Right renal pelvis (tissue), 4 donors: ENCODE measurements at places on chromosomes 12 and 14.

DNA sequence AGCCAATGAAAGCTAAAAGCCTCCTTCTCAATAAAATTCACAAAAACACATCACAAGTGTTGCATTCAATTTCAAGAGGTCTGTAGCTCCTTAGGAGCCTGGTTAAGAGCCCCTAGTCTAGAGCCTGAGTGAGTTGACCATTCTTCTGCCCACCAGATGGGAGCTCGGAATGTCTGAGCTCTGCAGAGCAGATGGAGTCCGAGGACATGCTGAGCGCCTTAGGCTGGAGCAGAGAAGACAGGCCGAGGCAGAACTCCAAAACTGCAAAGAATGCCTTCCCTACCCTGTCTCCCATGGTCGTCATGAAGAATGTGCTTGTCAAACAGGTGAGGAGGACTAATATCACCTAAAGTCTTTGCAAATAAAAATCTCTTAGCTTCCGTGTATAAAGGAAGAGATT, 11.6 kb downstream of the CIPC start:
- no peak for DNase-seq

GRCh38 chr12:13368971-13369370, 172.4 kb downstream of the EMP1 start:
- DNase-seq = no peak

GRCh38 chr14:91573528-91573893, 63.4 kb upstream of the PPP4R3A start:
- DNase-seq = no peak

DNA sequence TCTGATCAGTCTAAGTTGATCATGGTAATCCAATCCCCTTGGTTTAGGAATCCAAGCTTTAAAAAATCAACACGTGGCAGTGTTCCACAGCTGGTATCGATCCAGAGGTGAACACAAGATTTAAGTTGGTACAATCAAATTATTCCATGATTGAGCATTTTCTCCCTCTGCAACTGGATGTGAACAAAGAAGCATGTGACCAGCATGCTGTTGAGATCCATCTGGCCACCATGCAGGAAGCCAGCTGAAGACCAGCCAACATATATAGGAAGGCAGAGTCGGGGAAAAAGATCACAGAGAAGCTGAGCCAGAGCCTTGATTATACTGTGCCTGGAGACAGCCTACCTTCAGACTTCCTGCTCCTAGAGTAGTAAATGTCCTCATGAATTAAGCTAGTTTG, 158.3 kb downstream of the SEC23A start:
- no peak for DNase-seq

DNA sequence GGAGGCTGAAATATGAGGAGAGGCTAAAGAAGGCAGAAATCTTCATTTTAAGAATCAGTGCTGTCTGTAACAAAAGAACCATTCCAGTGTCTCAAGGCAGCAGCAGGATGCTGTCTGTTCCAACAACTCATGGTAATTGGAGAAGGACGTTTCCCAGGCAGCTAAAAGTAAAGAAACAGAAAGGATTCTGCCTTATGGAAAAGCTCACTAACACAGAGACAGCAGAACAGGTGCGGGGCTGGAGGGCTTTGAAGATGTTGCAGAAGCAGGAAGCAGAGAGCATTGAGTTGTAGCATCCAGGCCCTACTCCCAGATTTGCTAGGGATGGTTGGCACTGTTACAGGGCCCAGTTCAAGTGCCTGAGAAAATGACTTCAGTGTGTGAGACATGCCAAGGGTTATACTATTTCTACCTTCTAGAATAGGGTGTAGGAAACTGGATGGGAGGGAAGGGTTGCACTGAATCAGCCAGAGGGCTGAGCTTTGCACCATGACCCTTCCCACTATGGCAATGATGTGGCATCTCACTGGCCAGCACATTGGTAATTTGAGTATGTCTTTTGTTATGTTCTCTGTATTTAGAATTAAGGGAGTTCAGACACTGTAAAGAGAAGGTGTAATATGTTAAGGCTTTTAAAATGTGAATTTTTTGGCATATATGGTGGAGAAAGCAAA, 160.0 kb upstream of the FBXO33 start:
- peak; percentile 33 for DNase-seq

DNA sequence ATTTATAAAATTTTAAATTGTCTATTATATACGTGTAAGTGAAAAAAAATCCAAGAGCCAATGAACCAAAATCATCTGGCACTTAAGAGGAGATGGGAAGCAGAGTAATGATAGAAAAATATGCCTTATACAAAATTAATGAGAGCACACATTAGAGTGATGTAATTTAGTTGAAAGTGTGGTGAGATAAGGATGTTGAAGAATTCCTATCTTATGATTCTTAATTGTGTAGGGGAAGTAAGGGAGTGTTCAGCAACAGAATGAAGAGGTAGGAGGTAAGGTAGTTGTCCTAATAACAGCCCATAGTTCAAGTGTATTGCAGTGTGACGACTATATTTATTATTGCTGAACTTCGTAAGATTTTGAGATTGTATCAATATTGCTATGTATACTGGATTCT, 843.4 kb upstream of the FLRT2 start:
- no peak for DNase-seq

DNA sequence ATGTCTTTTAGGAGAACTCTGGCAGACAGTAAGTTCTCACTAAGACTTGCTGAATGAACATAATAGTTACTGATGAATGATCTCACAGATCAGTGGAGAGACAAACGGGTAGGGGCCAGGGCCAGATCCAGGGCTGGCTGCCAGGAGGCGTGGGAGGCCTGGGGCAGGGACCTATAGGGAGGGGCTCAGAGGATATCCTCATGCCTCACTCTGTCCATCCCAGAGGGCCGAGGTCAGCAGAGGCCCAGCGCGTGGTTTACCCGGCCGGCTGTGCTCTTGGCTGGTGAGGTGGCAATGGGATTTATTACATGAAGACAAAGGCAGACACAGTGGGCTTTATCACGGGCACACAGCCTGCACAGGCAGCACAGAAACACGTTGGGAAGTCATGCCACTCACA, 85.4 kb downstream of the CHGA start:
- DNase-seq = no peak

- no peak for DNase-seq
Observed at GRCh38 chr14:102323102-102323501, 3.6 kb downstream of the ZNF839 start.

DNA sequence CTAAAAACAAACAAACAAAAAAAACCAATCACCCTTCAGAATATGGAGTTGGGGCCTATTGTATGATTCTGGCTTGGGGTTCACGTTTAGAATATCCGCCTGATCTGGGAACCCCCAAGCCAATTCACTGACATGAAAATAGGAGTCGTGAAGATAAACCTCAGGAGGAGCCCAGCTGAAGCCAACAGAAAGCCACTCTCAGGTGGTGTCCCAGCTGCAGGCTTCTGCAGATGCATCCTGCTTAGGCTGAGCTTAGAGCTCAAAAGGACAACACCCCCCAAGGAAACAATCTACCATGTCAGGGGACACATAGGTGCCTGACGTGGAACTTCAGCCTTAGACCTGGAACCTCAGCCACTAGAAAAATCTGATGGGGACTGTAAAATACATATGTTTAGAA, 51.9 kb downstream of the SYNE3 start:
- no peak for DNase-seq

DNA sequence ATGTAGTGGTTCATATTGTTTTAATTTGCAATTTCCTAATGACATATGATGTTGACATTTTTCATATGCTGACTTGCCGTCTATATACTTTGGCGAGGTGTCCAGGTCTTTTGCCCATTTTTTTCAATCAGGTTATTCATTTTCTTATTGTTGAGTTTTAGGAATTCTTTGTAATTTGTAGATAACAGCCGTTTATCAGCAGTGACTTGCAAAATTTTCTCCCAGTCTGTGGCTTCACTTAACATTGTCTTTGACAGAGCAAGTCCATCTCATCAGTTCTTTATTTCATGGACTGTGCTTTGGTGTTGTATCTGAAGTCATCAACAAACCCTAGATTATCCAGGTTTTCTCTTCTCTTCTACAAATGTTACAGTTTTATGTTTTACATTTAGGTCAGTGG, 12.6 kb upstream of the KLHDC2 start:
- DNase-seq = no peak

DNA sequence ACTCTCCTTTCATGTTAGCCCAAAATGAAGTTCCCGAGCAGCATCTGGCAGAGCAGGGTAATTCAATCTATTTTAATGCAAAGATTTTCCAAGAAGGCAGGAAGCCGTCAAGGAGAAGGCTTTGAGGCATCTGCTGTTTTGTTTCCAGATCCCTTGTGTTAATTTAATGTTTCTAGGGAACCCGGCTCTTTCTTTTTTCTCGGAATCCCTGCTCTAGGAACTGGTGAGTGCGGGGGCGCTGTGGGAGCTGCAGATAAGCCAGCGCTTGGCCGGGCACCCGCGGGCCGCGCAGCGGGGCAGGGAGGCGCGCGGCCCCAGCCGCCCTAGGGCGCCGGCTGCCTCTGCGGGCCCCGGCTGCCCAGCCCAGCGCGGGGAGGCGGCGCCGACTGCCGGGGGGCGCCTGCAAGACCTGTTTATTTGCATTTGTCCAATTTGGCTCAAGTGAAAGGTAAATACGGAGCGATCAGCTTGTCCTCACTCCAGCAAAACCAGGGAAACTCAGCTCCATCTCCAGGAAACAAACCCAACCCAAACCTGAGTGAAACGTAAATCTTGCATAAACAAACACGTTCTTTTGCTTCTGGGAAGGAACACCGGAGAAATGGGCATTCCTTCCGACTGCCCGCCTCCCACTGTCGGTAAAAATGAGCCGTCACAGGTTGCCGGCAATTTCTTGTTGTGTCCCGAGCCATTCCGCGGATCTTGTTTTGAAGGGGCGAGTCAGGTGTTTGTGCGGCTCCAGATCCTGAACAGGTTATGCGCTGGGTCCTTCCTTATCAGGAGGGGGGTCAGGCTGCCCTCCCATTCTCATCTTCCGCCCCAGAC, 65.1 kb downstream of the CRADD start:
- DNase-seq = peak; percentile 58

GRCh38 chr12:74889563-74890236, 319.9 kb downstream of the KCNC2 start:
- DNase-seq = no peak

GRCh38 chr14:68881396-68881795, 88.5 kb upstream of the ZFP36L1 start:
- DNase-seq = no peak

- DNase-seq = no peak
Observed at GRCh38 chr12:64497484-64497883, 45.6 kb downstream of the TBK1 start.

DNA sequence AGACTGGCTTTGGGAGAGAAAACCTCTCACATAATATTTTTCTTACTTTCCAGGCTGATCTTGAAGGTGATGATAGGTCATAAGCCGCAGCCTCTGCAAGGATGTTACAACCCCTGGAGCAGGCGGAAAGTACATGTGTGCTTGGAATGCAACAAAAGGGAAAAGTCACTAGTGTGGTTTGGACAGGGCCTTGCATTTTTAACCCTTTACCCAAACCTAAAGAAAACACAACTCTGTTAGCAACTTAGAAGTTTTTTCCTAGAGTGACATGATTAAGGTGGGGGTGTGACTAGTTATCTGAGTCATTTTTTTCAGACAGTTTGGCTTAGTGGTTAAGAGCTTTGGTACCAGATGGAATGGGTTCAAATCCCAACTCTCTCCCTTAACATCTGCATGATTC, 97.0 kb downstream of the TMEM30B start:
- DNase-seq = no peak

DNA sequence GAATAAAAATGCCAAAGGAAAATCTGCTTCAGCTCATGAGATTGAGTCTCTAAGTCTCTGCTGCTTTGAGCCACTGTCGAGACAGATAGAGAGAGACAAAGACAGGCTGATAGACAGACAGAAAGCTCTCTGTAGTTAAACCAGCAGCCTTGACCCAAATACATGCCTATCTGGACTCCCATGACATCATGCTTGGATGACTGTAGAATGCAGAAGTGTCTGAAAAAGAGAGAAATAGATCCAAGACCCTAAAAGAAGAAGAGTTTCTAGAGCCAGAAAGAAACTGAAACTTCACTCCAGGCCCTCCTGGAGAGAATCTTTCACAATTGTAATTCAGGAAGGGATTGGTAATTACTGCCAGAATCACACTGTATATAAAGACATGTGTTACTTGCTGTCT, 122.6 kb upstream of the PLXNC1 start:
- no peak for DNase-seq

- DNase-seq = no peak
Observed at GRCh38 chr14:103315351-103315911, 18.6 kb upstream of the EIF5 start.

GRCh38 chr12:57765003-57765697, 1.7 kb downstream of the CYP27B1 start:
- no peak for DNase-seq

GRCh38 chr12:75270157-75270556, 60.0 kb downstream of the CAPS2 start:
- no peak for DNase-seq

DNA sequence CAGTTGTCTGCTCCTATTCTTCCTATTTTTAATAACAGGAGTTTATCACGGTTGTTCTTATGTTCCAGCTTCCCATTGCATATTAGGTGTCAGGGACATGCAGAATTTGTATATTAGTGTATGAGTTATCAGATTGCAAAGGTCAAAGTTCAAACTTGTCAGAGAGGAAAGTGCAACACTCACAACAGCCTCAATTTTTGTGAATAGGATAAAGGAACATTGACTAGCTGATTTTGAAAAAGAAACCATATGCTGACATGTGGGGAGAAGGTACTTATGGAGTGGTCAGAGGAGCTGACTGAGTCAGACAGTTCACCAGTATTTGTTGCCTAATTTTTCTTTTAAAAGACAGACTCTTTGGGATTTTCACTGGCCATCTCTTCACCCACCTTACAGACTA, 222.1 kb downstream of the C12orf50 start:
- DNase-seq = no peak

- DNase-seq = no peak
Observed at GRCh38 chr12:55797068-55797467, 20.5 kb downstream of the SARNP start.

GRCh38 chr14:36522972-36523715, 3.1 kb upstream of the NKX2-1 start:
- no peak for DNase-seq

- DNase-seq = no peak
Observed at GRCh38 chr12:63066782-63067181, 84.2 kb downstream of the AVPR1A start.

DNA sequence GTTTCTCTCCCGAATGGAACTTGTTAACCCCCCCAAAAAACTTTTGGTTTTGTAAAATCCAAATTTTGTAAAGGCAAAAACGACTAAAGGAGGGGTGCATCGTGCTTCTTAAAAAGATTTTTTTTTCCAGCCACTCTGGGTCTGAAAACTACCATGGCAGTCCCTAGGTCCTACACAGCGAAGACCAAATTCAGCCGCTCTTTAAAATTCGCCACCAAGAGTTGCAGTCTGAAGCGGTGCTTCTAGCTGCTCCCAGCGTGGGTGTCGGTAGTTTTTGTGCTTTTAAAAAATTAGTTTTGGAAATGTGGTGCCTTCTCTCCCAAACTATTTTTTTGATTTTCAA, 873 bp upstream of the GSC start:
- no peak for DNase-seq

DNA sequence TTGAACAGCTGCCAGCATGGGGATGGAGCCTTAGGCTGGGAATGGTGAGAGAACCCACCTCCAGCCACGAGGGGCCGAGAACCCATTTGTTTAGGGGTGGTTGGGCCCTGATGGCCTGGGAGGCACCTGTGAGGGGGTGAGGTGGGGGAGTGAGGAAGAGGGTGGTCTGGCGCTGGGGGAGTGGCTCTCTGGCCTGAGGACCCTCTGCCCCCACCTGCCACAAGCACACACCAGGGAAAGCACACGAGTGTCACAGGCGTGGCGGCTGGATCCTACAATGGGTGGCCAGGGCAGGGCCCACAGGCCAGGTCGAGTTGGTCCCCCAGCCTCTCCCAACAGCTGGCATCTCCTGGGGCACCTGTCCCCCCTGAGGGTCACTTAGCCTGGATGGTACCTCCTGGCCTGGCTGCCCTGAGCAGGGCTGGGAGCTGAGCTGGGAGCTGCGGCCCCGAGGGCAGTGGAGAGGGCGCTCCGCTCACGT, 340.5 kb downstream of the TMEM121 start:
- DNase-seq = no peak
